ENCODE measurements at places on chromosomes 6 and 20. TPM values are rescaled to one million over a fixed set of nuclear protein-coding genes. Genes with fewer than 3 reads are reported as not detected.

The PRSS35 gene
- 0.85 TPM for total RNA-seq

The SLC35D3 gene
- total RNA-seq = not detected

The CCN5 gene
- total RNA-seq = 85.1 TPM

The XRN2 gene
- 40.8 TPM for total RNA-seq

- no peaks in the 10 kb centered on the region for H3K4me1 ChIP-seq
- H3K27ac ChIP-seq = no peak overlapping the region
- H3K27me3 ChIP-seq = no peaks in the 10 kb centered on the region
These were observed 268.8 kb downstream of the TFAP2C start for GRCh38 chr20:56897958-56898349.

DNA sequence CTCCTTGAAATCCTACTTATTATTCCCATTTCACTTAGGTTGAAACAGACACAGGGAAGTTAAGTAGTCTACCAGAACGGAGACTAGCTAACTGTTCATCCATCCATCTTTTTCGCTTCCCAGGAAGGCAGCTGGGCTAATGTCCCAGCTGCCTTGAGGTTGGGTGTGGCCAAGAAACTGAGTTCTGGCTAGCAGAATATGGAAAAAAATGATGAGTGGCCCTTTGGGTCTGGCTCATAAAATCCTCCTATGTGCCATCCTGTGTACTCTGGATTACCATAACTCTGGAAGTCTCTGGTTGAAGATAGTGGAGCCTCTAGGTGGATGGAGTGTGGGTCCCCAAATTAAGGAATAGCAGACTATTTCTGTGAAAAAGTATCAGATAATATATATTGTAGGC lies 206.2 kb downstream of the HIVEP2 start:
- H3K27ac ChIP-seq = no peak overlapping the region
- no peaks in the 10 kb centered on the region for H3K4me1 ChIP-seq
- no peaks in the 10 kb centered on the region for H3K36me3 ChIP-seq
- no peak overlapping the region for H3K4me3 ChIP-seq

DNA sequence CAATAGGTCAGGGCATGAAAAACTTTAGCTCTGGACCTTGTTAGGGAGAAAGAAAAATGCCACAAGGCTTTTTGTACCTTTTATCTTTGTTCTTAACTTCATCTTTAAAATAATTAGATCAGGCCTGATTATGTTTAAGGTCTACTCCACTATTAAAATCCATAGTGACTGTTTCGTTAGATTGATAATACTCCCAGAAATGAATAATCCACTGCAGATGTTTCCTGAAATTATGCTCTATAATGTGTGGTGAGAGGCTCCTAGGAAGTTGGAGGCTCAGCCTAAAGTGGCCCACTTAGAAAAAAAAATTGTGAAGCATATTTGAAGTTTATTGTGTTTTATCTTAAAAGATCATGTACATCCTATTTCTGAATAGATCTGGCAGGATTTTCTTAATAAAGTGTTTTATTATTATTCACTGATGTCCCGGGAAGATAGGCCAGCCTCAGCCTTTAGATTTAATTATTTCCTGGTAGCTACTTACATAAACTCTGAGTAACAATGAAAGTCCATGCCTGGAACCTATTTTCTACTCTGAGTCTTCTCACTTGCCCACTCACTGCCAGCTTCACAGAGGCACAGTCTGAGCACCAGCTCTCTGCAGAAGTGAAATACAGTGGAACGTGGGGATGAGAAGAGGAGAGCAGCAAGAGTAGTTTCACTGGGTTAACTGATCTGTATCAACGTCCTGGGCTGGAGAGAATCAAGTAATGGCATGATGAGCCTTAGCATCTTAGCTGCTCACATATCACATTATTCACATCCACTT lies 126.8 kb upstream of the TMEM170B start:
- no peak for DNase-seq
- H3K36me3 ChIP-seq = no peaks in the 10 kb centered on the region
- H3K27ac ChIP-seq = peak overlapping the region; percentile 4

DNA sequence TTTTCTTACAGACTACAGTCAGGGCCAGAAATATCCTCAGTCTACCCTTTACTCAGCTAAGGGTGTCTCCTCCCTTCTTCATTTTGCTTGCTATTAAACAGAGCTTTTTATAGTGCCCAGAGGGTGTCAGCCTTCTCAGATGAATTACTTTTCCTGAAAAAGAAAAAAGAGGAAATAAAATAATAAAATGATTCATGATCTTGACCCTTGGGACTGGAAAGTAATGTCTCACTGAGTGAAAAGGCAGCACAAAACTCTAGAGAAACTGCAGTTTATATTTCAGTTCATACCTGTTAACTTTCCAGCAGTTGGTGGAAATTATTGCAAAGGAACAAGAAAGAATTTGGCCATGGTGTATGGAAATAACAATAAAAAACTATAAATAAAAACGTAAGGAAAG lies 170.6 kb downstream of the IBTK start:
- H3K36me3 ChIP-seq = no peaks in the 10 kb centered on the region
- DNase-seq = no peak
- H3K4me3 ChIP-seq = no peak overlapping the region
- H3K27ac ChIP-seq = no peak overlapping the region
- no peaks in the 10 kb centered on the region for H3K4me1 ChIP-seq

- H3K4me3 ChIP-seq = no peak overlapping the region
- no peaks in the 10 kb centered on the region for H3K4me1 ChIP-seq
- H3K27me3 ChIP-seq = no peaks in the 10 kb centered on the region
- no peak overlapping the region for H3K27ac ChIP-seq
These were observed 270.0 kb downstream of the CDH26 start for GRCh38 chr20:60228255-60228654.

DNA sequence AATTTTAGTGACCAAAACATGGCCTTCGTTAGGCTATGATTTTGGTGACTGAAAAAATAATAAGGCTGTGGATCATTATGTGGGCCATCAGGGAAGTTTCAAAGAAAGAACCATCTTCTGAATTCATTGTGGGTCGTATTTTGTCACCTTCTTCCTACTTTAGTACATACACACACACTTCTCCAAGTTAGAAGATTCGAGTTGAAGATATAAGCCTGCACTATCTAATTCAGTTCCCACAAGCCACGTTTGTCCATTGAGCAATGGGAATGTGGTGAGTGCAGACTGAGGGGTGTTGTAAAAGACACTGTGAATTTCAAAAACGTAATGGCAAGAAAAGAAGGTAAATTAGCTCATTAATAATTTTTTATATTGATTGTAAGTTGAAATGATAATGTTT lies 766.0 kb downstream of the KIF16B start:
- no peaks in the 10 kb centered on the region for H3K27me3 ChIP-seq
- no peak overlapping the region for H3K27ac ChIP-seq
- DNase-seq = no peak
- H3K4me3 ChIP-seq = no peak overlapping the region
- H3K36me3 ChIP-seq = no peaks in the 10 kb centered on the region
- H3K4me1 ChIP-seq = no peaks in the 10 kb centered on the region

DNA sequence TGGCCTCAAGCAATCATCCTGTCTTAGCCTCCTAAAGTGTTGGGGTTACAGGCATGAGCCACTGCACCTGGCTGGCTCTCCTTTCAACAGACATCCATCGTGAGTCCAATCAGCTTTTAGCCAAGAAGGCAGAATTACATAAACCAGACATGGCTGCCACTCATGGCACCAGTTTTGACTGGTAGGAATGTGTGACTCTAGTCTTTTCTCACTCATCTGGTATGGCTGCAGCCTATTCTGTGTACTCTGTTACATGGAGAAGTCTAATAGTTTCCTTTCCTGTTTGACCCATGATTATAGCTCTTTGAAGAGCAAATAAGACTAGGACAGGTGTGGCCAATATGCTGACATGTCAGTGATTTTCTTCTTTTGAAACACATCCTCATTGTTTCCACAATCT lies 27.0 kb upstream of the RNF144B start:
- no peaks in the 10 kb centered on the region for H3K27me3 ChIP-seq
- no peaks in the 10 kb centered on the region for H3K36me3 ChIP-seq
- DNase-seq = no peak
- peak overlapping the region; percentile 23 for H3K27ac ChIP-seq
- H3K4me1 ChIP-seq = peaks cover 11% of the 10 kb centered on the region

- no peak overlapping the region for H3K27ac ChIP-seq
- H3K27me3 ChIP-seq = no peaks in the 10 kb centered on the region
- no peak overlapping the region for H3K4me3 ChIP-seq
- H3K4me1 ChIP-seq = no peaks in the 10 kb centered on the region
These were observed 281.4 kb upstream of the RGS17 start for GRCh38 chr6:153412519-153412918.

DNA sequence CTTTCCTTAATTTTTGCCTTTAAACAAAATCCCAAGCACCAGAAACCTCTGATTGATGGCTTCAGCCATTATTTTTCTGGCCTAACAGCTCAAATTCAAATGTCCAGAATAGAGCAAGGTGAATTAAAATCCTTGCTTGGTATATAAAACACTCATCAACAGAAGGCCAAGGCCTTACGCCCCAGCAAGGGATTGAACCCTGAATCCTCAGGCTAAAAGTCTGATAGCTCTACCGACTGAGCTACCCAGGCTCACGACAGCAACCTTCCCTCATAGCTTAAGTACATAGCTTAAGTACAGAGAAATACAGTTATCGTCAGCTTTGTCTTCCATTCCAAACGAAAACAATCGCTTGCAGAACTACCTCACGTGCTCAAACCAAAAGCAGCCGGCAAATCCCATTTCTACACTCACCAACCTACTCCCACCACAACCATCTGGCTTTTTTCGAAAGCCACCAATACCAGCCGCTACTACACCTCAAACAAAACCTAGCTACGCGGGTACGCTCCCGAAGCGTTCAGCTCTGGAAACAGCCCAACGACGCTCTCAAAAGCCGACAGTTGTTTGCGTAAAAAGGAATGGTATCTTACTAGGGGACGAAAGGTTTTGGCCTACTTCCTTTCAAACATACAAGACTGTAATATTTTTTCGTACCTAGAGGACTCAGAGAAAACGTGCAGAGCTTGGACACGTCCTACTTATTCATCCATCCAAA lies 167.5 kb downstream of the GPX5 start:
- DNase-seq = no peak
- H3K4me3 ChIP-seq = no peak overlapping the region
- peaks cover 3% of the 10 kb centered on the region for H3K27me3 ChIP-seq

DNA sequence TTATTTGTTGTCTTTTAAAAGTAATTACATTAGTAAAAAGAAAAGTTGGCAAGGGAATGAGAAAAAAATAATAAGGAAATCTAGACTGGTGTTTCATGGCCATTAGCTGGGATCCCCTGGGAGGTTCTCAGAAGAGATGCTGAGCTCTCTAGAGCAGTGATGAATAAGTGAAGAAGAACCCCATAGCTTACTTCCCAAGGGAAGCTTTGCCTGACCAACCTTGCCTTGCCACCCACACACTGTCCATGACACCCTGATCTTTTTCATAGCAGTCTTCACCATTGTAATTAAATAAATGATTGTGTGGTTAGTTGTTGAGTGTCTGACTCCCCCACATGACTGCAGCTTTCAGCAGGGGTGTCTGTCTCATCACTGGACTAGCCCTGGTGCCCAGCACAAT lies 5.9 kb downstream of the C6orf163 start:
- DNase-seq = no peak
- no peak overlapping the region for H3K4me3 ChIP-seq
- H3K27ac ChIP-seq = no peak overlapping the region
- H3K36me3 ChIP-seq = no peaks in the 10 kb centered on the region
- H3K4me1 ChIP-seq = no peaks in the 10 kb centered on the region

DNA sequence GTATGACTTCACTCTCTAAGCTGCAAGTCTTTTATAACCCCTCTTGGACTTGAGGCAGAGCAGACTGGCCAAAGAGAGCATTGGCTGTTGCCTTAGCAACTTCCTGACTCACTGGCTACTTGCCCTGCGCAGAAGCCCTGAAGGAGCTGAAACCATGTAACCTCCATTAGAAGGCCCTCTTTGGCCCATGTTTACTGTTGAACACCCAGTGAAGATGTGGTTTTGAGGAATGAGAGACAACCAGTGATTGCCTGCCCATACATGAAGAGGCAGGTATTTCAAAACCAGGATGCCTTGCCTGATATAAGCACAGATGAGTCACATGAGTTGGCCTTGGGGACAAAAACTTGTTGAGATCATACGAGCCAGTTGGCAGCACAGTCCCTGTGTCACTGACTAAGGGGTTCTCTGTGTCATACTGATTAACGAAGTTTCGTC lies 182.5 kb downstream of the EDN1 start:
- H3K4me3 ChIP-seq = no peak overlapping the region
- peak; percentile 92 for DNase-seq
- H3K4me1 ChIP-seq = peaks cover 6% of the 10 kb centered on the region
- H3K36me3 ChIP-seq = no peaks in the 10 kb centered on the region

DNA sequence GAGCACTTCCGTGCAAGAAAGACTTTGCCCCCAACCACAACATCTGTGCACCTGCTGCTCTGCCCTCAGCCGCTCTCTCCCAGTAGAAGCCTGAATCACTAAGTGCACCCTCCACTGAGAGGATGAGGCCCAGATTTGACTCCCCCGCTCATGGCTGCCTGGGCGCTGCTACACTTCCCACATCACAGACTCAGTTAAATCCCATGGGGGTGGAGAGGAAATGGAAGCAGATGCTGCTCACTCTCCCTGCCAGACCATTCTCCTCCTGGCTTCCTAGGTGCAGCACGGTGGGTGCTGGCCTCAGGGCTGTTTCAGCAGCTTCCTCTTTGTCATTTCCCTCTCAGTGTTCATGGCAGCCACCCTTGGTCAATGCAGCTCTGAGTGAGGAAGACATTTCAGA lies 4.8 kb downstream of the CST5 start:
- DNase-seq = no peak
- H3K36me3 ChIP-seq = no peaks in the 10 kb centered on the region
- no peak overlapping the region for H3K27ac ChIP-seq

- no peak overlapping the region for H3K4me3 ChIP-seq
- H3K27ac ChIP-seq = peak overlapping the region; percentile 82
- H3K36me3 ChIP-seq = peaks cover 66% of the 10 kb centered on the region
- no peak for DNase-seq
- H3K4me1 ChIP-seq = peaks cover 41% of the 10 kb centered on the region
These were observed 45.9 kb upstream of the EMILIN3 start for GRCh38 chr20:41412324-41413120.

DNA sequence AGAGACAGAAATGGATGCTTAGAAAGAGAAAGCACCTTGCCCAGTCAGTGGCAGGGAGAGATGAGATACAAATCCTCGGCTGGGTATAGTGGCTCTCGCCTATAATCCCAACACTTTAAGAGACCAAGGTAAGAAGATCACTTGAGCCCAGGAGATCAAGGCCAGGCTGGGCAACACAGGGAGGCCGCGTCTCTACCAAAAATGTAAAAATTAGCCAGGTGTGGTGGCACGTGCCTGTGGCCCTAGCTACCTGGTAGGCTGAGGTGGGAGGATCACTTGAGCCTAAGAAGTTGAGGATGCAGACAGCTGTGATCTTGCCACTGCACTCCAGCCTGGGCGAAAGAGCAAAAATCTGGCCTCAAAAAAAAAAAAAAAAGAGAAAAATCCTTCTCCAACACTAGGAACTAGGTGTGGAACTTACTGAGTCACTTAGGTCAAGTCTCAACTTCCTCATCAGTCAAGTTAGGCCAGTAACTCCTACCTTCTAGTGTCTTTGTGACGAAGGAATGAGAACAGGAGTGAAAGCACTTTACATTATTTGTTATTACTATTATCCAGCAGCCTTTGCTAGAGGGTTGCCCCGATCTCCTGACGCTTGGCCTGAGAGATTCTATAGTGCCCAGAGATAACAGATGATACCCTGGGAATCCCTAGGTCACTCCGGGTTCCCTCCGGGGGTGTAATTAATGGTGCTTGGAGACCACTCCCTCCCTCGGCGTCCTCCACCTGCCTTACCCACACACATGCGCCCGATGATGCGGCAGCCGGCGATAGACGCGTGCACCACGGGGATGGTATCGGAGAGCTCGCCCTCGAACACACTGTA lies 918 bp downstream of the EIF6 start:
- no peaks in the 10 kb centered on the region for H3K27me3 ChIP-seq
- no peak for DNase-seq
- peaks cover 21% of the 10 kb centered on the region for H3K36me3 ChIP-seq
- peaks cover 20% of the 10 kb centered on the region for H3K4me1 ChIP-seq
- H3K4me3 ChIP-seq = peak overlapping the region; percentile 81
